ENCODE measurements at places on chromosomes 1 and 21.
A peak's percentile ranks its signal among the peaks of the same experiment; 100 is the strongest.

- no peak for DNase-seq
Measured at GRCh38 chr1:49229555-49229954, 452.9 kb upstream of the BEND5 start.

DNA sequence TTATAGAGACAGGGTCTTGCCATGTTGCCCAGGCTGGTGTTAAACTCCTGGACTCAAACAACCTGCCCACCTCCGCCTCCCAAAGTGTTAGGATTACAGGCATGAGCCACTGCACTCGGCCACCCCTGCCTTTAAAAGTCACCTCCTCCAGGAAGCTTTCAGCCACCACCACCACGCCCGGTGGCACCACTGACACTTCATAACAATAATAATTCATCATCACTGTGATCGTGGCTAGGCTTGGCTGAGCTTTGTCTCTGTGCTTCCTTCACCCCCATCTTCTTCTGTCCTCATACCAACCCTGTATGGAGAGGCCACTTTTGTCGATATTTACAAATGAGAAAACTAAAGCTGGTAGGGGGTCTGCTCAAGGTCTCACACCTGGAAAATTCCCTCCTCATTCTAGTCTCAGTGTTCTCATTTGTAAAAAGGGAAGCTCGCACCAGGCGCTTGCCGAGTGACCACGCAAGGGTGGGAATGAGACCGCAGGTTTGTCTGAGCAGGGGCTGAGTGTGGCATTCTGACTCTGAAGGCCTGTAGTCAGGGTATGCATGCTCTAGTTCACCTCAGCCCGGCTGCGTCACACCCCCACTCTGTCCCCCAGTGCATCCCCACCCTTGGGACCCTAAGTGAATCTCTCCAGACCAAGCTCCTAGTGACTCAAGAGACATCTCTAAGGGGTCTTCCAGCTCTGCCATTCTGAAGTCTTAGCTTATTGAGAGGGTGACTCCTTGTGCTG is 12.9 kb upstream of the EPHA2 start:
- DNase-seq = no peak

DNA sequence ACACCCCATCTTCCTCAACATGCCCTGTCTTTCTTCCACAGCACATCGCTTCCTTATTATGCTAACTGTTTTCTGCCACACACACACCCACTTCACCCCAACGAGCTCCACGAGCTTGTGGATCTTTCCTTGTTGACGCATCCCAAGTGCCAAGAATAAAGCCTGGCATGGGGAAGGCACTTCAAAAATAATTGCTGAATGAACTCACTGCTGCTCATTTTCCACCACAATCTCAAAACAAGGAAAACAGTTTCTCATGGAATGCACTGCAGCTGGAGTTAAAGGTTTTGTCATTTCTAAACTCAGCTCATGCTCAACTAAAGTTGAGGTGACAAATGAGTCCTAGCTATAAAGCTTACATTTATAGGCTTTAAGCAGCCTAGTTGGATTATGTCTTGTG is 86.0 kb downstream of the TIAM1 start:
- DNase-seq = no peak

DNA sequence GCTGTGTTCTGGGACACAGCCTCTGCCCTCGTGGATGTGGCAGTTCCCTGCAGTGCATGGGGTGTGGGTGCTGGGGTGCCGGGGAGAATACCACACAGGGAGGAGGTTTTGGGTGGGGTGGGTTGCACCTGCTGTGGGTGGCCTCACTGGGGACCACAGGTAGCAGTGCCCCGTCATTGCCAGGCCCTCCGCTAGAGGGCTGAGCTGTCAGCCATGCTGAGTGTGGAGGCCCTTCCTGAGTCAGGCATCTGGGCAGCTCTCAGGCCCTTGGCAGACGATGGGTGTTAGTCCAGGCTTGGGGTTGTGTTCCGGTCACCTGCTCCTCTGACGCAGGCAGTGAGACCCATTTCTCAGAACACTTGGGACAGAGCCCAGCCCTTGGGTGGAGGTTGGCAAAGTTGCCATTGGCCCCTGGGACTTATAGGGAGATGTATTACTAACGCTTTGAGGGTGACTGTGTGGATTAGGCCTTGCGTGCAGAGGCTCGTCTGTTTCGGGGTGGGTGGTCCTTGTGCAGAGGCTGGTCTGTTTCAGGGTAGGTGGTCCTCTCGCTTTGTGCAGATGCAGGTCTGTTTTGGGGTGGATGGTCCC is 23.9 kb downstream of the PCNT start:
- peak; percentile 69 for DNase-seq

DNA sequence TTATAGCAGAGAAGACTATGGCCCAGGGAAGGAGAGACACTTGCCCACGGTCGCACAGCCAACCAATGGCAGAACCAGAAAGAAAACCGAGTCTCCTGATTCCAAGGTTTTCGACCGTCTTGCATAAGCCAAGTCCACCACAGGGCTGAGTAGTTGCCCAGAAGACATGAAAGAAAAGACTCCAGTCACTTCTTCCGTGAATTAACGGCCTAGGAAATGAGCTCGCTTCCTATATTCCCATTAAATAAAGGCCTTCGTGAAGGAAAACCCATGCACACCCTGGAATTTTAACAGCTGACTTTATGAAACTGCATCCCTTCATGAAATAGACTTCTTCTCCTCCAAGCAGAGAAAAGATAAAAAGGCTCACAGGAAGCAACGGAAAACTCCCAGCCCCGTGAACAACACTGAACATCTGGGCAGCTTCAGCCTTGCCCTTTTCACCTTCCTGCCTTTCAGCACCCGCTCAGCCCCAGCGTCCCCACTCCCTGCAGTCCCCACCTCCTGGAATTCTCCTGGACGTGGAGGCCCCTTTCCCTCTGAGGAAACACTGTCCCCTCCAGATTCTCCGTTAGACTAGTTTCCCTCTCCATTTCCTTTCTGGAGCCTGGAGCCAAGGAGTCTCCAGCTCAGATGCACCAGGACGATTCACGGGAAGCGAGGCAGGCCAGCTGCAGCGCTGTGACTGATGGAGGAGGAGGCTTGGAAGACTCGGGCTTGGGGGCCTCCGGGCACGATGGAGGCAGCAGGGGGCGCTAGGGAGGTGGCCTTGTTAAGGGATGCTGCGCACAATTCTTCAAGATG is 2.7 kb upstream of the MYOC start:
- DNase-seq = peak; percentile 81

- DNase-seq = no peak
Measured at GRCh38 chr1:192418552-192419285, 101.9 kb downstream of the RGS21 start.

DNA sequence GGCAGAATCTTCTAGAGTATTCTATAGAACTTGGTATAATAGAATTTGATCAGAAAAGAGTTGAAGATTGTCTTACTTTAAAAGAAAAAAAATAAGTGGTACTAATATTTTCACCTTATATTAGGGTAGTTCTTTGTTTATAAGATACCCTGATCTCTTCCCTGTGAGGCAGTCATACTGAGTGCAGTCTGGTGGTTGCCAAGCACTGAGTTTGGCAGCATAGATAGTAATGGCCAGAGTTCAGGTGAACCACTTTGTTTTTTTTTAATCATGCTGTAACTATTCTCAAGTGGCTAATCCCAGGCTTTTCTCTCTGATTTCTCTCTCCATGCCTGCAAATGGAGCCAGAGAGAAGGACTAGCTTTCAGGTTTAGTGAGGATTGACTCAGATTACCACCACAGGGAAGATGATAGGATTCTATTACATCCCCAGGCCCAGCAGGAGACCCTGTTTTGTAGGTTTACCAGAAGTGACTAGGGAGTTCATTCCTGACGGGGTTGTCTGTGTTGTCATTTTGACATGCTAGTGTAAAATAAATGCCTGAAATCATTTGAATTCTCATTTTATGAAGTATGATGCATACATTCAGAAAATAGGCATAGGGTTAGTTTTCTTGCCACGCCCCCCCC is 16.7 kb downstream of the KDM1A start:
- no peak for DNase-seq

- DNase-seq = no peak
Measured at GRCh38 chr1:192547501-192547900, 28.1 kb upstream of the RGS1 start.

DNA sequence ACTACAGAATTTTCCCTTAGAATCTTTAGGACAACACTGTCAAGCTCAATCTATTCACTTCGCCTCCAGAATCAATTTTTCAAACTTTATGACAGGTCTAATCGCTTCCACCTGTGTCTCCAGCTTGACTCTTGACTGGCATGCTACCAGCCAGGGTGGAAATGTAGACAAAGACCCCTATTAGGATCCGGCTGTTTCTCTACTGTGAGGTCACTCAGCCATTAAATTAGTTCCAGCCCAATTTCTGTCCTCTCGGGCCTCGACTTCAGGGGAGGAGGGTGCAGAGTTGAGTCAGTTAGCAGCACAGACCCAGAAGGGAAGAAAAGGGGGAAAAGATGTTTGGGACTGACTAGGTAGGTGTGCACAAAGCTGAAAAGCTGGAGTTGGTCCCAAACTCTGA is 78.5 kb downstream of the HLCS start:
- no peak for DNase-seq

DNA sequence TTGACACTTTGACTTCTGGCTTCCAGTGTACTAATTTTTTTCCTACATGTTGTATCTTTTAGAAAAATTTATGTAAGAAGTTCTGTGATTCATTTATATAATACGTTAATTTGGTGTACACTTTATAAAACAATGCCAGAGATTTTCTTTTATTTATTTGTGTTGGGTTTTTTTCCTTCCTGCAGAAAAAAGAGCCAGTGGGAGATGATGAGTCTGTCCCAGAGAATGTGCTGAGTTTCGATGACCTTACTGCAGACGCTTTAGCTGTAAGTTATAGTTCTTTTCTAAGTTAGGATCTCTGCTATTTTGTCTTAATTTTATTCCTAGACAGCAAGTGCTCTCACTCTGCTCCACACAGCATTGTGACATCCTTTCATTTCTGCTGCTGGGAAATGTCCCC is 14.4 kb downstream of the SARS1 start:
- no peak for DNase-seq

DNA sequence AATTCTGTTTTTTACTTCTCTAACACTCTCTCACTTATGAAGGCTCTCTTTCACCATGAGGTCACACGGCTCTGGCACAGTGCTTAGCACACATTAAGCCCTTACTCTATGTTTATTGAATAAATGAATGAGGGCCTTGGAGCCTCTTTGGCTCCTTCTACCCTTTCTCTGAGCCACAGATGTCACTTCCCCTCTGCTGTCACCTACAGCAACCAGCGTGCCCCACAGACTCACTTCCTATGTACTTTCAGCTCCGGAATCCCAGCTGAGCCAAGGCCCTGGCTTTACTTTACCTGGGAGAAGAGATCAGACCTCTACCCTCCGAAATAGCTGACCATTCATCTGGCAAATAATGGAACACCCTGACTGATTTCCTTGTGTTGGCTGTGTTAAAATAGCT is 53.7 kb upstream of the HMCN1 start:
- DNase-seq = no peak

GRCh38 chr1:7110321-7110720 is 325.1 kb downstream of the CAMTA1 start:
- no peak for DNase-seq

DNA sequence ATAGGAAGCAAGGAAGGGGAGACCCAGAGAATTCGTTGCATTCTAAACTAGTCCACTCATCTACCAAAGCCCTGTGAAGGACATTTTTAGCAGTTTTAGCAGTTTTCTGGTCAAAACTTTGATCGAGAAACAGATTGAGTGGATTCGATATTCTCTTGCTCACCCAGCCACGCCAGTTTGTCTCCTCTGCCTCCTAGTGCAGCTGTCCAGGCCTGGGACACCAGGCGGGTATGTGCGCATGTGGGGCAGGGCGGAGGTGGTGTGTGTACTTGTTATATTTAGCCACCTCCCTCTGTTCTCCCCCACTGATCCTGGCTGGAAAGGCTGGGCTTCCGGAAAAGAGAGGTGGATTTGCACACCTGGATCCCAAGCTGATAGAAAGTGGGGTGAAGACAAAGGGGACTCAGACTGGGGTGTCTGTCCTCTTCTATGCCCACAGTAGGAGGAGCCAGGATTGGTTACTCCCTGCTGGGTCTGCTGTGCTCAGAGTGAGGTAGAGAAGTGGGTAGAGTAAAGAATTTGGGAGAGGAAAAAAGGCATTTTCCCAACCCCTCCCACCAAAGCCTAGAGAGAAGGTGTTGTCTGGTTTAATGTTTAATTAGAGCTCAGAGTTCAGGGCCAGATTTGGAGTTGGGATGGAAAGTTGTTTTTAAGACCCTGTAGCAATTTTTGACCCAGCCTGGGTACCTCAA is 3.8 kb downstream of the LMNA start:
- DNase-seq = no peak

GRCh38 chr1:40392221-40392620 is 18.7 kb downstream of the SMAP2 start:
- peak; percentile 67 for DNase-seq

DNA sequence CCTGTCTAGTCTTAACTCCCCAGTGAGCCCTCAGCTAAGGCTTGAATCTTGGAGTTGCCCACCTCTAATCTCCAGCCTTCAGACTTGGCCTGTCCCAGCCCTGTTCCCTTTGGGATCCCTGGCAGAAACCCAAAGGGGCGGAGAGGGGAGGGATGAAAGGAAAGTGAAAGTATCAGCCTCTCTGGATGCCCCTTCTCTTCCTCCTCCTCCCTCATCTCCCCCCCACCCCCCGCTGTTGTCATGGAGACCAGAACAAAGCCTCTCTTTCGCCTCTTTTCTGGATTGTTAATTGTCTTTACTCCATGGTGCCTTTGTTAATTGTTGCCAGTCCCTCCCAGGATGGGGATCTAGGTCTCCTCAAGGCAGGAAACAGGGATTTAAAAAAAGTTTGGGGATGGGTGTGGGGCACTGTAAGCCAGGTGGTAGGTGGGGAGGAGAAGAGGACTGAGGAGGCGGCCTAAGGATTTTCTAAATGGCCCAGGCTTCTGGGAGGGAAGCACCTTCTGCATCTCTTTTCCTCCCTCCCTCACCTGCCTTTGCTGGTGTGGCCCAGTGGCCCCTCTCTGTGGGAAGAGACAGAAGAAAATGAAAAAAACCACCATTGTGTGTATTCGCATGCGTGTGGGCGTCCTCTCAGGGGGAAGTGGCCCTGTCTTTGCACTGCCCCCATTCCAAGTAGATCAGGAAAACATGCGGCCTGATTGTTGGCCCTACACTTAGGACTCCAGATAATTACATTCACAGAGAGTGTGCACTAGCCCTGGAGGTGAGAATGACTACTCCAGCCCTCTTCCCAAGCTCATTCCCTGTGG is 7.5 kb upstream of the SOX13 start:
- DNase-seq = peak; percentile 74

- no peak for DNase-seq
Measured at GRCh38 chr21:35223480-35224156, 174.5 kb upstream of the RUNX1 start.

GRCh38 chr21:35048706-35049617 is at the start of gene RUNX1:
Gene RUNX1, minus strand, starts transcription at chr21:35049302.
- DNase-seq = no peak

DNA sequence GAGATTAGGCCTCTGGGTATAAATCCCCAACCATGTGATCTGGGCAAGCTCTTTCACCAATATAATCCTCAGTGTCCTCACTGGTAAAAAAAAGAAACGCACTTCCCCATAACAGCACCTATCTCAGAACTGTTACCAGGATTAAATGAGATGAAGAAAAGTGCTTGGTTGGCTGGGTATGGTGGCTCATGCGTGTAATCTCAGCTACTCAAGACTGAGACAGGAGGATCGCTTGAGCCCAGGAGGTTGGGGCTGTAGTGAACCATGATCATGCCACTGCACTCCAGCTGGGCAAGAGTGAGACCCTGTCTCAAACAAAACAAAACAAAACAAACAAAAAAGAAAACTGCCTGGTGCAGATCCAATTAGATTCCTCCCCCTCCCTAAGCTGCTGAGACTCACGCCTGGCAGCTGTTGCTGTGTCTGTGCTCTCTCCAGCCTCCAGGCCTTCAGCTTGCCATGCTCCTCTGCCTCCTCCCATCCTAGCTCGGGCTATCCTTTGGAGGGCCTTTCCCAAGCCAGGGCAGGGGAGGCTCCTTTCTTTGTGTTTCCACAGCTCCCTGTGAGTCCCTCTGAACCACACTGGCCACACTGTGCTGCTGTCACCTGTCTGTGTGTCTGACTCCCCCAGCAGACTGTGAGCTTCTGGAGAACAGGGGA is 19.0 kb downstream of the CYB5RL start:
- no peak for DNase-seq

All from SK-MEL-5 (cell line).